ENCODE measurements at places on chromosomes 11 and 22.

DNA sequence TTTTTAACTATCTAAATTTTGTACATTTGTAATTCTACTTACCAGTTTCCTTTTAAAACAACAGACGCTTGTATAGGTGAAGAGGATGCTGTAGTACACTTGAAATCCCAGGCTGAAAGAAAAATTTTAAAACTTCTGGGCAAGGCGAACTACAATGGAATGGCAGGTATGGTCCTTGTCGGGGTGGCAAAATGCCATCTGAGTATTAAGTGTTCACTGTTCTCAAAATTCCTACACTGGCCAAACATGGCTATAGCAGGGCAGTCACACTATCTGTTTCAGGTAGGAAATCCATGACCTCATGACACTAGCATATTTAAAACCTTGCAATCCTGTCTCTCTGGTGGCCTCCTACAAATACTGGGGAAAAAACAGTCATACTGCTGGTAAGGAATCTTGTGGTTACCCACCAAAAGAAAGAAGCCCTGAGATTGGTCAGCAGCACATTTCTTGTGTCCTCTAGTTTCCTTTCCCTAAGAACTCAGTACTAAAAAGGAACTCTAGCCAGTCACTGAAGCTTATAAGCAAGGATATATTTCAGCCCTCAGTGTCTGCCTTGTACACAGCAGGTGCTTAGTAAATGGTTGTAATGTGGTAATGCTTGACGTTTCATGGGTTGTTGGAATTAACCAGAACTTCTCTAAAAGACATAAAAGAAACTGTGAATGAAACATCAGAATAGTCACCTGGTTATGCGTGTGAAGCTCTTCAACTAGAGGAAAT is 5.2 kb upstream of the ZC3H12C start:
- DNase-seq = no peak

GRCh38 chr11:72216638-72217037 is at the start of gene FOLR2:
TSS of gene FOLR2 (plus strand) at chr11:72216794. CDS start at chr11:72218585, 1,791 bp downstream.
- no peak for DNase-seq

GRCh38 chr22:22943521-22944267 is 56.1 kb downstream of the IGLL5 start:
- DNase-seq = no peak

DNA sequence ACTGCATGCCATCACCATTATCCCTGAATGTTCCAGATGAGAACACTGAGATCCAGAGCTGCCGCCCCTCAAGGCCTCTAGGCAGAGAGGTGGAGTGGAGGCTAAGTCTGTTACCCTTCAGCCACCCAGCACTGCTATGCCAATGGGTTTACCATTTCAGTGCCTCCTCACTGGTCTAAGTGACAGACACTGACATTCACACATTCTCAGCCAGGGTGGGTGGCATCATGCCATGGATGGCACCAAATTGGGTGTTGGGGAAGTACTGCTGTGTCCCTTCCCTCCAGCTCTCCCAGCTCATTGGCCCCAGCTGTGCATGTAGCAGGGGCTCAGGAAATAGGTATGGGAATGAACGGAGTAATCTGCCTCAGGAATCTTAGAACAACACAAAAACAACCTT is 96.8 kb upstream of the PLET1 start:
- DNase-seq = no peak

- no peak for DNase-seq
These were observed 6.3 kb upstream of the NDUFV1 start for GRCh38 chr11:67600324-67601029.

DNA sequence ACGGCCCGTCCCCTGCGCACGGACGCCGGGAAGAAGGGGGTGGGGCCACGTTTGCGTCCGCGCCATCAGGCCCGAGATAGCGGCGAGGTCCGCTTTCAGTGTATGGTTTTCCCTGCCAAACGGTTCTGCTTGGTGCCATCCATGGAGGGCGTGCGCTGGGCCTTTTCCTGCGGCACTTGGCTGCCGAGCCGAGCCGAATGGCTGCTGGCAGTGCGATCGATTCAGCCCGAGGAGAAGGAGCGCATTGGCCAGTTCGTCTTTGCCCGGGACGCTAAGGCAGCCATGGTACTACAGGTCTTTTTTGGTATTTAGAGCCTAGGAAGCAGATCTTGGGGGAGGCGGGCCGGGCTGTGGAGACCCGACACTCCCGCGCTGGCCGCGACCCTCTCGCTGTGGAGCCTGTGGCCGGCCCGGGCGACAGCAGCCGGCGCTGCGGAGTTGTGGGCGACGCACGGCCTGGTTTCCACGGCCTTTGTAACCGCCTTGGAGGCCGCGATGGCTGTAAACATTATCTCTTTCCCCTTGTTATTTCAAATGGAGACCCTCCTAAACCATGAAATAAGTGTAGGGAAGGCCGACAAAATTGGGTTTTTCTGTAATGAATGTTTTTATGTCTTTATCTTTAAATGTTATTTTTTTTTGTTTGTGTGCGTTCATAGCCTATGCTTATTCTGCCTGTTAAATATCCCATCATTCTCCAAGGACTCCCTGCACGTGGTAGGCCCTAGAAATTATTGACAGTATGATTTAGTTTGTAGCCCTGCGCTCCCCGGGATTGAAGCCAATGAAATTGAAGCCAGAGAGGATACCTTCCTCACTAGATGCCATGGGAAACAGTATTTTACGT is at the start of gene AASDHPPT:
TSS of gene AASDHPPT (plus strand) at position 54 of the 847 bp plus-strand sequence. CDS start at position 103, 49 bp downstream.
- no peak for DNase-seq
